SW 1271 (cell line): ENCODE measurements at places on chromosomes 16 and 17.

- DNase-seq: no peak
These were observed 45.4 kb upstream of the MEIOC start for GRCh38 chr17:44610871-44611270.

DNA sequence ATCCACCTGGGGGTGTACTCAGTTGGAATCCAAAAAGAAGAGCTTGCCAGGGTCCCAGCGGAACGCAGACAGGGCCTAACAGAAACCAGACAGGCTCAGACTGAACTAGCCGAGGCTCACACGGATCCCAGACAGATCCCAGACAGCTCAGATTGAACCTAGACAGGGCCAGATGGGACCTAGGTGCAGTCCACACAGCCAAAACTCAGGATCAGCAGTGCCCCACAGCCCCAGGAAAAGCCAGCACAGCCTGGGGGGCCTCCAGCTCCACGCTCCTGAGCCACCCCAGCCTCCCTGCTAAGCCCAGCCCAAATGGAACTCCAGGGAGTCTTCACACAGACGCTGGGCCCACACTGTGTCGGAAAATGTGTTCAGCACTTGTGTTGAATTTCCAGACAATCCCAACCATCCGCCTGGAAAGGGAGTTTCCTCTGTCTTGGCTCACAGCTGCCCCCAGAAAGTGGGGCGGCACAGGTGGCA, 7.5 kb downstream of the STX1B start:
- no peak for DNase-seq

DNA sequence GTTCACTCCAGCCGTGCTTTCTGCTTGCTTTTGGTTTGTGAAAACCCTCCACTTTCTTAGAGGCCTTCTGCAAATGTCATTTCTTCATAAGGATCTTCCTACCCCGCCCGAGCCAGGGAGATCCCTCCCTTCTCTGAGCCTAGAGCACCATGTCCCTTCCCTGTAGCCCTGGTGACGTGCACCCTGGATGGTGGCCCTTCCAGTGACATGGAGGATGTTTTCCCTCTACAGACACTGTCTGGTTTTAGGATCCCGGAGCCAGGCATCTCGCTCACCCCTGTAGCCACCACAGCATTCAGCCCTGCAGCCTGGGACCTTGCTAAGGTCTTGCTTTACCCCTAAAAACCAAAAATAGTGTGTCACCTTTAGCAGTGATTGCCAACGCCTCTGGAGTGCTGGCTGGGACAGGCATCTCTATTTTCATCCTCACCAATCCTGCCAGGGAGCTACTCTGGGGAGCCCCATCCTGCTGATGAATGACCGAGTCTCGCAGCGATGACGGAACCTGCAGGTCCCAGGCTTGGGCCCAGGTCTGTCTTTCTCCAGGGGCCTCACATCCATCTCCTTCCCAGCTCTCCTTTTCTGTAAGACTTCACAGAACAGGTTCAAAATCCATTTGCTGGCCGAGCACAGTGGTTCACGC, 394.1 kb upstream of the TNRC6C start:
- DNase-seq: no peak

DNA sequence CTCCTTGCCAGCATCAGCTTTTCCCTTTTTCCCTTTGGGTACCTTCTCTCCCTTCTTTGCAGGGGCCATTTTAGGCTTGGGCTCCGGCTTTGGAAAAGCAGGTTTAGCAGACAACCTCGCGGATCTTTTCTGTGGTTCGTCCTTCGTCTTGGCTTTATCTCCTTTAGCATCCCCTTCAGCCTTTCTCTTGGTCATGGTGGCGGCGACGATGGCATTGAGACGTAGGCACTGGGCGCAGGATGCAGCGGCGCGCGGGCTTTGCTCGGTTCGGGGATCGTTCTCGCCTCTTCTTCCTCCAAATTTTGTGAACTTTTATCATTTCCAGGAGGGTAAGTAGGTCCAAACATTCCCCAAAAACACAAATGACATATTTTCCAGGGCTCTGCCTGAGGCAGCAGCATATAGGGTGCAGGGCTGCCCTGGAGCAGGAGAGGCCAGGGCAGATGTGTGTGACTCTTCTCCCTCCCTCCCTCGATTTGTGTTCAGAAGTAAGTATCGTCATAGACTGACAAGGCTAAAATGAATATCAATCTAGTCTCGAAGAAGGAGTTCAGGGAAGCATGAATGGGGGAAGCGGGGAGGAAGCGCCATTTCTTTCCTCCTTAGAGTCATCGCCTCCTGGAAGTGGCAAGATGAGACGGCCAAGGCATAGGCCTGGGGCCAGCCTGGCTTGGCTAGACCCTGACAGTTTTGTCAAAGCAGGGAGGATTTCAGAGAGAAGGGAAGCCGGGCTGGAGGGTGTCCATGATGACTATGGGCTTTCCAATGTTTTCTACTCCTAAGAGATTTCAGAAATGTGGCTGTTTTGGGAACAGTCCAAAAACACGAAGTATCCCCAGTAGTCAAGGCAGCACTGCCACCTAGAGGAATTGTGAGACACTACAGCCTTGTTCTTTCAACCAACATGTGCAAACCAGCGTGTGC, 13.2 kb downstream of the CHCT1 start:
- peak; percentile 70 for DNase-seq

GRCh38 chr17:41429667-41430066, 5.3 kb upstream of the KRT37 start:
- DNase-seq: no peak

GRCh38 chr16:1288813-1289476, 20.5 kb upstream of the UBE2I start:
- DNase-seq: no peak

GRCh38 chr17:7577327-7578199, 1.9 kb upstream of the CD68 start:
- no peak for DNase-seq

DNA sequence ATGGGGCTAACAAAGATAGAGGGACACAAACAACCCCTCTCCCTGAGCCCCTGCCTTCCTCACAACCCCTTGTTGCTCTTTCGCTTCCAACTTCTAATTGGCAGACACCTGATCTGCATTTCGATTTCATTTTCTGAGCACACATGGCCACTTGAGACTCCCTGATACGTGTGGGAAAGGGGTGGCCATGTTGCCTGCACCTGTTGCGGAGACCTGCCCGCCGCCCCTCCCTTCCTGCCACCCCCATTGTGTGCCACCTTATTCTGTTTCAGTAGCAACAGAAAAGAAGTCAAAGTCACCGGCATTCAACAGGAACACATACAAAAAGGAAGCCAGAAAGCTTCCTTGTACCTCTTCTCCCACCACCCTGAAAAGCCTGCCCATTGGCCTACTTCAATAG, 254.7 kb upstream of the SOX9 start:
- DNase-seq: no peak

- no peak for DNase-seq
These were observed 78.7 kb upstream of the GPRC5B start for GRCh38 chr16:19963301-19963700.

DNA sequence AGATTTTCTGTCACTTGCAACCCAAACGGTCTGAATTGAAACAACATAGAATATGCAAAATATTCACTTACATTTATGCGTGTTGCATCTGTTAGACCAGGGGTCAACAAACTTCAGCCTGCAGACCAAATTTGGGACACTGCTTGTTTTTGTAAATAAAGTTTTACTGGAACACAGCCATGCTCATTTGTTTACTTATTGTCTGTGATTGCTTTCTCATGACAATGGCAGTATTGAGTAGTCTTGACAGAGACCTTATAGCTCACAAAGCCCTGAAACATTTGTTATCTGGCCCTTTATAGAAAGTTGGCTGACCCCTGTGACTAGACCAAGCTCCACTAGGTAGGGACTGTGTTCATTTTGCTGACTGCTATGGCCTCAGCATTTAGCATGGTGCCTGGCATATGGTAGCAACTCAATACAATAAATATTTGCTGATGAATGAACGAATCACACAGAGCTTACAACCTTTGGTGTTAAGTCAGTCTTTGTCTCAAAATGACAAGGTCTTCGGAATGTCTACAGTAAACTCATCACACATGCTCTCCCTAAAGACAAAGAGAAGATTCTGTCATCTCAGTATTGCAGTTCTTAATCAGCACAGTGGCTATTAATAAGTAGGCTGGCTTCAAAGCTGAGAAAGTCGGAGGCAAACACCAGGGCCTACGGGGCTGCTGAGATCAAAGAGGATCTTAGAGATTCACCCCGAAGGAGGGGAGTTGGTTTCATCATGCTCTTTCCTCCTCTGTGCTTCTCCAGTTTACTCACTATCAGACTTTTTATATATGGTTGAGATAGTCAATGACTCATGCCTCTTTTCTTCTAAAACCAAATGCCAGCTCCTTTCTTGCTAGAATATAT, 95.2 kb upstream of the AXIN2 start:
- DNase-seq: no peak

GRCh38 chr16:23505671-23506605, 4.4 kb downstream of the GGA2 start:
- peak; percentile 11 for DNase-seq

DNA sequence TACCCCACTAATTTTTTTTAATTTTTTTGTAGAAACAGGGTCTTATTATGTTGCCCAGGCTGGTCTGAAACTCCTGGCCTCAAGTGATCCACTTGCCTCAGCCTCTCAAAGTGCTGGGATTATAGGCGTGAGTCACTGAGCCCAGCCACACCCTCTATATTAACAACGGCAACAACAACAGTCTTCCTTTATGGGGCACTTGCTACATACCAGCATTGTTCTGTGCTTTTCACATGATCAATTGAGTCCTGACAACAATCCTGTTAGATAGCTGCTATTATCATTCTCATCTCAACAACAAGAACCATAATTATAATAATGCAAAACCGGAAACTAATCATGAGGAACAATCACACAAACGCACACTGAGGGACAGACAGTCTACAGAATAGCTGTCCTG, 12.6 kb upstream of the ARL5C start:
- DNase-seq: no peak

GRCh38 chr17:57833179-57833939, 16.5 kb downstream of the MRPS23 start:
- peak; percentile 25 for DNase-seq

- no peak for DNase-seq
These were observed 72.5 kb downstream of the RBFOX1 start for GRCh38 chr16:7405166-7405565.
